ENCODE measurements at places on chromosomes 4 and X.

- peak; percentile 60 for DNase-seq
Observed at GRCh38 chr4:145887241-145887991, 51.2 kb downstream of the ZNF827 start.

GRCh38 chr4:165504184-165504583, 125.4 kb downstream of the CPE start:
- DNase-seq, result no peak

GRCh38 chr4:94995684-94996394, 238.1 kb downstream of the BMPR1B start:
- peak; percentile 6 for DNase-seq

GRCh38 chr4:89070041-89070440, 13.1 kb upstream of the FAM13A start:
- no peak for DNase-seq

GRCh38 chr4:101475246-101475645, 127.9 kb upstream of the PPP3CA start:
- DNase-seq, result no peak

DNA sequence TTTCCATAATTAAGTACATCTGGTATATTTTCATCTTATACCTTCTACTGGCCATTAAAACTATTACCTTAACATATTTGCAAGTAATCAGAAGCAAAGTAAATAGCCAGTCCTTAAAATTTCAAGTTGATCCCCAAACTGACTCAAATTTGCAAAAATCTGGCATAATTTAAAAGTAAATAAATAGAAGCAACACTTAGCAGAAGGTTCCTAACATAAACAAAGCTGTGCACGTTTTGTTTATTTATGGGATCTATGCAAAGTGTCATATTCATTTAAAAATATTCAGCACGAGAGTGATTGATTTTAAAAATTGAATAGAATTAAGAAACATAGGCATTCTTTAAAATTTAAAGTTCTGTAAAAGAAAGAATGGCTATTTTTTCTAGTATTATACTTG, 9.8 kb upstream of the CXXC4 start:
- DNase-seq, result no peak
